ENCODE measurements at places on chromosomes 11 and 22. TPM values are rescaled to one million over a fixed set of nuclear protein-coding genes. Genes with fewer than 3 reads are reported as not detected.

The GAL3ST1 gene
- 21.4 TPM for total RNA-seq

The TMEM80 gene
- 13.2 TPM for total RNA-seq

The PIWIL4 gene
- total RNA-seq, result 0.80 TPM

The APOBEC3B gene
- total RNA-seq, result 3.9 TPM

The RFPL3 gene
- total RNA-seq, result not detected

The ENTHD1 gene
- total RNA-seq, result not detected

The CTSW gene
- not detected for total RNA-seq

The MAPK11 gene
- 0.40 TPM for total RNA-seq

- DNase-seq, result peak; percentile 30
- H3K36me3 ChIP-seq, result no peaks in the 10 kb centered on the region
- H3K4me1 ChIP-seq, result no peaks in the 10 kb centered on the region
- H3K27me3 ChIP-seq, result peaks cover 48% of the 10 kb centered on the region
- no peak overlapping the region for H3K4me3 ChIP-seq
- H3K27ac ChIP-seq, result no peak overlapping the region
These were observed 3.5 kb upstream of the TPBGL start for GRCh38 chr11:75237050-75237449.

DNA sequence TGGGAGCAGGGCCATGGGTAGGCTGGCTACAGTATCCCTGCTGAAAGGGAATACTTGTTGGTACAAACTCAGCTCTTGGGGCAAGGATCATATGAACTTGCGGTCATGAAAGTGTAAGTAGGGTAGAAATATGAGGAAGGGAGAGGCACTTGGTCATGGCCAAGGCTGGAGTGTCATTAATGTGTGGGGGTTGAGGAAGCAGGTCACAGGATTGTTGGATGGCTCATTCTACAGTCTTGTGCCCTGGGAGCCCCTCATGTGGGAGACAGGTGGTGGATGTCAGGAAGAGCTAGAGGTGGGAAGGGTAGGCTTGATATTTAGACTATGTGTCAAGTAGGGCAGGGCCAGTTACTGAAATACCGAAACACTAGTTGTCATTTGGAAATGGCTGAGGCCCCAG, 95.5 kb downstream of the RRM1 start:
- H3K36me3 ChIP-seq, result no peaks in the 10 kb centered on the region
- DNase-seq, result no peak

- no peak overlapping the region for H3K27ac ChIP-seq
- no peaks in the 10 kb centered on the region for H3K27me3 ChIP-seq
- H3K4me3 ChIP-seq, result no peak overlapping the region
- no peaks in the 10 kb centered on the region for H3K36me3 ChIP-seq
These were observed 61.8 kb downstream of the SHANK2 start for GRCh38 chr11:71190551-71190950.

DNA sequence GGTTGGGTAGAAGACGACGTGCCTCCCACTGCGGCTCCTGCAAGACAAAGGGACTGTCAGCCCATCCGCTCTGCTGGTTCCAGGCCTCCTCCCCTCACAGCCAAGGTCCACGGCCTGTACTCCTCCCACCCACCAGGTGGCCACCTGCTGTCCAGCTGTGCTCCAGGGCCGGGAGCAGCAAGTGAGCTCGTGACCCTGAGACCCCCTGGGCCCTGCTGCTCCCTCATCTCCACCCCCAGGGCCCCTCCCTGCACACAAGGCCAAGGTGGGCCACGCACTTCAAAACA, 27.4 kb downstream of the TSPAN4 start:
- H3K36me3 ChIP-seq, result peaks cover 4% of the 10 kb centered on the region
- no peaks in the 10 kb centered on the region for H3K27me3 ChIP-seq
- no peak overlapping the region for H3K4me3 ChIP-seq
- DNase-seq, result no peak
- H3K4me1 ChIP-seq, result no peaks in the 10 kb centered on the region

DNA sequence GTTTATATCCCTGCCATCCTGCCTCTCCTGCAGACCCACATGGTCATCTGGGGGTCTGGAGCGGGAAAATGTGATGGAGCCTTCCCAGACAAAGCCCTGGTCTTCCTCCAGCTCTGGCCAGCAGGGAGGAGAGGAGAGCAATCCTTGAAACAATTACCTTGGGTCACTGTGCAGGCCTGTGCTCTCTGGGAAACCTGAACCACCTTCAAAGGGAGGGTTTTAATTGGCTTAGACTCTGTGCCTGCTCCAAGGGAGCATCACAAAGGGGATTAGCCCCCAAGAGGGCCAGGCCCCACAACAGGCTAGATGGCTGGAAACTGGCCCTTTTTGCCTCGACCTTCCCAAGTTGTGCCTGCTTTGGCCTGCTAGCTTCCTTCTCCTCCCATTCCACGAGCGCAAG, 351.9 kb downstream of the TENM4 start:
- no peaks in the 10 kb centered on the region for H3K27me3 ChIP-seq
- no peak for DNase-seq
- no peak overlapping the region for H3K4me3 ChIP-seq
- no peaks in the 10 kb centered on the region for H3K36me3 ChIP-seq
- peaks cover 30% of the 10 kb centered on the region for H3K4me1 ChIP-seq
- no peak overlapping the region for H3K27ac ChIP-seq

- no peak overlapping the region for H3K4me3 ChIP-seq
- DNase-seq, result no peak
- H3K27ac ChIP-seq, result no peak overlapping the region
- no peaks in the 10 kb centered on the region for H3K27me3 ChIP-seq
- no peaks in the 10 kb centered on the region for H3K36me3 ChIP-seq
- H3K4me1 ChIP-seq, result no peaks in the 10 kb centered on the region
These were observed 50.9 kb downstream of the ISX start for GRCh38 chr22:35116817-35117216.

- H3K36me3 ChIP-seq, result no peaks in the 10 kb centered on the region
- no peaks in the 10 kb centered on the region for H3K27me3 ChIP-seq
- no peak overlapping the region for H3K27ac ChIP-seq
- no peak for DNase-seq
- H3K4me3 ChIP-seq, result no peak overlapping the region
These were observed 21.0 kb upstream of the MOB2 start for GRCh38 chr11:1507381-1508140.

GRCh38 chr11:18798799-18799469, 7.3 kb upstream of the PTPN5 start:
- H3K36me3 ChIP-seq, result no peaks in the 10 kb centered on the region
- no peaks in the 10 kb centered on the region for H3K4me1 ChIP-seq
- peak; percentile 6 for DNase-seq

DNA sequence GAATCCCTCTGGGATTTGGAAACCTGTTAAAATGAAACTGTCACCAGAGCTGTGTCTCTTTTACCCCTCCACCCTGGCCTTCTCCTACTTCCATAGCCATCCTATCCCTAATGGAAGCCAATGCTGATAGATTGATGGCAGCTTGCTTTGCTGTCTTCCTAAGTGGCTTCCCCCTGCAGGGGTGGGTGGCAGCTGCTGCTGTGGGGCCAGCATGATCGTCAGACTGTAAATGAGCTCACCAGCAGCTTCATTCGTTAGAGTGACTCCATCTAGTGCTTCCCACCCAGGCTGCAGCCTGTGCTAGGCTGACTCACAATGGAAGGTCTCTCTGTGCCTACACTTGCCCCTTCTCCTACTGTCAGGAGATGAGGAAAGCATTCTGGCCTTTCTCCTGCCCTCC, 311.0 kb downstream of the BUD13 start:
- no peaks in the 10 kb centered on the region for H3K36me3 ChIP-seq
- H3K4me1 ChIP-seq, result peaks cover 32% of the 10 kb centered on the region
- DNase-seq, result peak; percentile 82
- H3K27me3 ChIP-seq, result no peaks in the 10 kb centered on the region
- H3K27ac ChIP-seq, result peak overlapping the region; percentile 75
- no peak overlapping the region for H3K4me3 ChIP-seq

DNA sequence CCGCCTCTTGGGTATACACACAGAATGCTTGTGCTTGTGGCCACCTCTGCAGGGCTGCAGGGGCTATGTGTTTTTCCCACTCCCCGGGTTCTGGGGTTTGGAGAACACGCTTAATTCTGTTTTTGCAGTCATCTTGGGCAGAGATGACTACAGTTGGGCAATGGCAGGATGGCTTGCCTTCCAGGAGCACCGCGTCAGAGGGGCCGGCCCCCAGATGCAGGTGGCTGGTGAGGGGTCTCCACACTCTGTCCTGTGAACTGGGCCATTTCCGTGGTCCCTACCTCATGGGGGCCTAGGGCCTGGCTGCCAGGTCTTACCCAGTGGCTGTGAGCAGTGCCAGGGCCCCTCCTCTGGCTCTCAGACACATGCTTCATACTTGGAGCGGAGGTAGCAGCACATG, 68.3 kb downstream of the CTTN start:
- H3K27ac ChIP-seq, result no peak overlapping the region
- no peak overlapping the region for H3K4me3 ChIP-seq
- DNase-seq, result peak; percentile 39
- H3K36me3 ChIP-seq, result no peaks in the 10 kb centered on the region

DNA sequence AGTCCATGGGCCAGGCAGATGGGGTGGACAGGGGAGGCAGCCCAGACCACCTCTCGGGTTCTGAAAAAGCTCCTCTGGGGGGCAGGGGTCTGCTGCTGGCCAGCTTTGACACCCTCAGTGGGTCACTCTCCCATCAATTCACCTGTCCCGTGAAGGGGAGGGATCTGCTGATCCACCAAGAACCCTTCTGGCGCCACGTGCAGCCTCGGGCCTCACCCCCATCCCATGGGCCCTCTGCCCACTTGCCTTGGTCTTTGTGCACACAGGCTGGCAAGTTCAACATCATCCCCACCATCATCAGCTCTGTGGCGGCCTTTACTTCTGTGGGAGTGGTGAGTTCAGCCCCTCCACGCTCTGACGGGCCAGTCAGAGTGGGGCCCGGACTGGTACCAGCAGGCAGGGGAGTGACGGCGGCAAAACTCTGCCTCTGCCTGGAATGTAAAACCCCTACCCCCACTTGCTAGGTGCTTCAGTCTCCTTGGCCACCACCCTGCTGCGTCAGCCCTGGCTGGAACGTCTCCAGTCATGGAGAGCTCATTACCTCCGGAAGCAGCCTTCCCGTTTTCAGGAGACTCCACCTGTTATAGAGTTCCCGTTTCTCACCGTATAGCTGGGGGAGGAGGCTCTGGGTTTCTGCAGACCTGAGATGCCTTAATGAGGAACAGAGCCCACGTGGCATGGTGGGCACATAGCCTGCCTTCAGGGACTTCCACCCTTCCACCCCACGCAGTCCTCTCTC, 12.7 kb downstream of the PRG3 start:
- no peaks in the 10 kb centered on the region for H3K36me3 ChIP-seq
- H3K27me3 ChIP-seq, result peaks cover 70% of the 10 kb centered on the region
- no peak overlapping the region for H3K4me3 ChIP-seq
- peaks cover 13% of the 10 kb centered on the region for H3K4me1 ChIP-seq
- no peak for DNase-seq

DNA sequence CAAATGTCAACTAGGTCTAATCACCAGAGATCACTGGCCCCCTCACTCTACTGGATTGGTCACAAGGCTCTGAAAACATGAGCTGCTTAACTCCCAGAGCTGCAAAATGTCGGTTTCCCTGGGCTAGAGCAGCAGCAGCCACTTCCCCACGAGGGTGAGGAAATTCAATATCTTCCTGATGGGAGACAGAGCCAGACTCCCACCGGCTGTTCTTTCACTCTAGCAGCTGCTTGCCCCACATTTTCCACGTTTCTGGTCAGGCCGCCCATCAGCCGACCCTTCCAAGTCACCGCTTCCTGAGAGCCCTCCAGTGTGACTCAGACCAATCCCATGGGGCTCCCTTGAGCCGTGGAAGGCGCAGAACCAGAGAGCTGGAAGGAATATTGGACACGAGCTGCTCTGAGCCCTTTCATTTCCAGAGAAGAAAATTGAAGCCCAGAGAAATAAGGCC, 227.0 kb downstream of the ADAMTS15 start:
- no peak overlapping the region for H3K4me3 ChIP-seq
- no peak overlapping the region for H3K27ac ChIP-seq
- peaks cover 3% of the 10 kb centered on the region for H3K4me1 ChIP-seq
- no peaks in the 10 kb centered on the region for H3K36me3 ChIP-seq
- no peak for DNase-seq

DNA sequence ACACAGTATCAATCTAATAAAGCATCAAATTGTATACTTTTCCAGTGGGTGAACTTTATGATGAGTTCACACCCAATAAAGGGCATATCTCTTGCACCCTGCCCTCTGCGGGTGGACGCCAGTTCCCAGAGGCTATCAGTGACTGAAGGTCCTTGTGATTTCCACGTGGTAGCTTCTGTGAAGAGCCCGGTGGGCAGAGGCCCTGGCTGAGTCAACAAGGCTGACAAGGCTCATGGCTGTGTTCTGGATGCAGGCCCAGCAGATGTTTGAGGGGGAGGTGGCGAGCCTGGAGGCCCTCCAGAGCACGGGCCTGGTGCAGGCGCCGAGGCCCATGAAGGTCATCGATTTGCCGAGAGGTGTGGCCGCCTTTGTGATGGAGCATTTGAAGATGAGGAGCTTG, 71.4 kb downstream of the PIWIL3 start:
- H3K27ac ChIP-seq, result no peak overlapping the region
- no peaks in the 10 kb centered on the region for H3K27me3 ChIP-seq
- DNase-seq, result no peak
